Esophagus squamous epithelium (tissue), 5 donors: ENCODE measurements at places on chromosomes 6 and 20.

DNA sequence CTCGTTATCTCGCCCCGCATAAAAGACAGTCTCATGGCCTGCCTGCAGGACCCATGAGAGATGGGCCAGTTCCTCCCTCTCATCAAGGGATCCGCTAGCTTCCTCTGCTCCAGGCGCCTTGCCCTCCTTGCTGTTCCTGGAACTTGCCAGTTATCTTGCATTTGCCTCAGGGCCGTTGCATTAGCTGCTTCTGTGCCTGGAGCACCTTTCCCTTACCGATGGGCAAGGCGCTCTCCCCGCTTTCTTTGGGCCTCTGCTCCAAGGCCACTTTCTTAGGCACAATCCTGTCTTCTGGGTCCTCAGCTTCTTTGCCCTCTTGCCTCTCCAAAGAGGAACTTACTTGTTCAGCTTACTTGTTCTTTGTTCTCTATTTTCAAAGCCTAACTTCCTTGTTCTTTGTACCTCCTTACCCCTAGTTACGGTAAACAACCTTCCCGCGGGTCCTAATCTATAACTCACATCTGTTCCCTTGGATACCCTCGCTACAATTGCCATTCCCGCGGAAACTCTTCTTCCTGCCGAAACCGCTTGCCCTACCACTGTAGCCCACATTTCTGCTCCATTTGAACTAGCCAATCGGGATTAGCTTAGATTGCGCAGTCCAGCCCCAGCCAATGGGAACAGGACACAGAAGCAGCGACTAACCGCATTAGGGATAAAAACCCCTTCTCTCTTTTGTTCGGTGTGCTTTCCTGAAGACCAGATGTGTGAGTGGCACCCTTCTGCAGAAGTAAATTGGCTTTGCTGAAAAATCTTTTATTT, 887 bp upstream of the NSFL1C start:
- DNase-seq, result no peak

DNA sequence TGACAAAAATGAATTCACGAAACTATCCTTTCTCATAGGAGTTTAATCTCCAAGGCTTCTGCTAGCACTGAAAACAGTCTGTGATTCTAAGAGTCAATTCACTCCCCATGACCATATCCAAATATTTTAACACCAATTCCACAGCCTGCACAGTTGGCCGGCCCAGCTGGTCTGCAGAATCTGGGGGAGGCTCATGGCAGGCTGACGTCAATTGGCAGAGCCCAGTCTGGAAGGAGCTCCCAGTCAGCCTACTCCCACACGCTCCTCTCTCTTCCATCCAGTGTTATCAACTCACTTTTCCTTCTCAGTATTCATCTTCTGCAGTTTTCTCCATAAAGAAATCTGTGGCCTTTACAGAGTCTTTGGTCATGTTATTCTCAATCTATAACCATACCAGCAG, 111.0 kb downstream of the TBXT start:
- DNase-seq, result no peak

GRCh38 chr20:9588706-9589105, 74.3 kb downstream of the LAMP5 start:
- no peak for DNase-seq

DNA sequence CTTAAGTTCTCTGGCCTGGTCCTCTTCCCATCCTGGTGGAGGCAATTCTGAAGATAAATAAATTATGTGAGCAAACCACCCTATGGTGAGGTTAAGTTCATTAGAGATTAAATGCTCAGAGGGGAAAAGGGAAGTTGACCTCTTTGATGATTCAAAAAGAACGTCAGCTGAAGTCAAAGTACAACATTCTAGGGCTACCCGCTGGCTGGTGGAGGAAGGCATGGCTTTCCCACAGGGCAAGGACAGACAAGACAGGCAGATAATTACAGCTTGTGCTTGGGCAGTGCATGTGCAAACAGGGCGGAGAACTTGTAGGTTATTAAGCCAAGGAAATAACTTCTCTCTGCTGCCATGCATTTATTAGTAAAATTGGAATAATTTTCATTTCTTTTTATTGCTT, 91.0 kb upstream of the SLC24A3 start:
- DNase-seq, result no peak

- no peak for DNase-seq
Observed at GRCh38 chr6:31763619-31763940, 1.1 kb downstream of the SAPCD1 start.

DNA sequence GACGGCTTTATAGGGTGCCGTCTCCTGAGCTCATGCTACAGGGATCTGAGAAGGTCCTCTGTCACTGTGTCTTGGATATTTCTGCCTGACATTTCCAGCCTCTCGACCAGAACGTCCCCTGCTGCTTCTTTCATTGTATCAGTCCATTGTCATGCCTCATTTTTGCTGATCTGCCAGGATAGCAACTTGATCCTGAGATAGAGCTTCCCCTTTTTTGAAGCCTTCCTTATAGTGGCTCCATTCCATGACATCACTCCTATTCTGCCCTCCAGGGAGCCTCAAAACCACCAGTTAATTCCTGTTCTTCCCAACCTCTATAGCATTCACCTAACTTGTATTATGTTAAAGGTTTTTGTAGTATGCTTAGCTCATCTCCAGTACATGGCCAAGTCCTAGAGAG, 431.8 kb upstream of the NOX3 start:
- no peak for DNase-seq

GRCh38 chr6:43263314-43264178, 20.3 kb downstream of the TTBK1 start:
- DNase-seq, result peak; percentile 10

GRCh38 chr20:20524756-20525155, 156.9 kb downstream of the INSM1 start:
- no peak for DNase-seq

DNA sequence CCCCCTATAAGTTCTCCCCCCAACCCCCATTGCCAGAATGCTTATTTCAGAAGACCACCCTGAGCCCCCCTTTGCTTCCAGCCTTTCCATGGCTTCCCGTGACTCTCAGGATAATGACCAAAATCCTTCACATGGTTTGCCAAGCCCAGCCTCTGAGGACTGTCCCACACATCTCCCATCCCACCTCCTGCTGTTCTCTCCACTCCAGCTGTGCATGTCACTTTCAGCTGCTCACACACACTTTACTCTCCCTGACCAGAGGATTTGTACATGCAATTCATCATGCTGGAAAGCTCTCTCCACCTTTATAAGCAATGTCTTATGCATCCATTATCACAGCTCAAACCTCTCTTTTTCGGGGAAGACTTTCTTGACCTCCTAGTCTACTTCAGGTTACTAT, 164.2 kb downstream of the PRL start:
- no peak for DNase-seq

DNA sequence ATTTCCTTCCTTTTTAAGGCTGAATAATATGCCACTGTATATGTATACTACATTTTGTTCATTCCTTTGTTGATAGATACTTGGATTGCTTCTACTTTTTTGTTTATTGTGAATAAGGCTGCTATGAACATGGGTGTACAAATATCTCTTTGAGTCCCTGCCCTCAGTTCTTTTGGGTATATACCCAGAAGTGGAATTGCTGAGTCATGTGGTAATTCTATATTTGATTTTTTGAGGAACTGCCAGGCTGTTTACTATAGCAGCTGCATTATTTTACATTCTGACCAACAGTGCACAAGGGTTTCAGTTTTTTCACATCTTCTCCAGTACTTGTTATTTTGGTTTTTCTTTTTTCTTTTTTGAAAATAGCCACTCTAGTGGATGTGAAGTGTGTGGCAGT, 34.1 kb downstream of the CDS2 start:
- no peak for DNase-seq

GRCh38 chr6:42369568-42369967, 82.2 kb downstream of the TRERF1 start:
- no peak for DNase-seq

DNA sequence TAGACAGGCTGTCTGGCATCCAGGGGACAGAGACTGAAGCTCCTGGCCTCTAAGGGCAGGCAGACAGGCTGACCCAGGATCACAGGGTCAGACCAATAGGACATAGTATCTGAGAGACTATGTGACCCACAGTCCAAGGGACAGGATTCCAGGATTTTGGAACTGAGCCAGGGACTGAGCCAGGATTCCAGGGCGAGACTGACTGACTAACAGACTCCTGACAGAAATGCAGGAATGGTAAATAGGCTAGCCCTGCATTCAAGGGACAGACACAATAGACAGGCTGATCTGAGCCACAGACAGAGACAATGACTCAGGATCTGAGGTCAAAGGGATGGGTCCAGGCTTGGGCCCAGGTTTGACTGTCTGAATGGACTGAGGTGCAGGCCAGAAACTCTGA, 19.8 kb downstream of the XKR7 start:
- no peak for DNase-seq

GRCh38 chr6:44235269-44235668, 11.6 kb upstream of the HSP90AB1 start:
- no peak for DNase-seq

- no peak for DNase-seq
Observed at GRCh38 chr20:6583134-6583738, 184.2 kb upstream of the BMP2 start.

GRCh38 chr6:165599596-165600487, 63.2 kb downstream of the PDE10A start:
- DNase-seq, result no peak

- DNase-seq, result no peak
Observed at GRCh38 chr20:50491168-50491567, 19.0 kb upstream of the PTPN1 start.

GRCh38 chr6:2396846-2397630, 151.6 kb upstream of the GMDS start:
- DNase-seq, result no peak

DNA sequence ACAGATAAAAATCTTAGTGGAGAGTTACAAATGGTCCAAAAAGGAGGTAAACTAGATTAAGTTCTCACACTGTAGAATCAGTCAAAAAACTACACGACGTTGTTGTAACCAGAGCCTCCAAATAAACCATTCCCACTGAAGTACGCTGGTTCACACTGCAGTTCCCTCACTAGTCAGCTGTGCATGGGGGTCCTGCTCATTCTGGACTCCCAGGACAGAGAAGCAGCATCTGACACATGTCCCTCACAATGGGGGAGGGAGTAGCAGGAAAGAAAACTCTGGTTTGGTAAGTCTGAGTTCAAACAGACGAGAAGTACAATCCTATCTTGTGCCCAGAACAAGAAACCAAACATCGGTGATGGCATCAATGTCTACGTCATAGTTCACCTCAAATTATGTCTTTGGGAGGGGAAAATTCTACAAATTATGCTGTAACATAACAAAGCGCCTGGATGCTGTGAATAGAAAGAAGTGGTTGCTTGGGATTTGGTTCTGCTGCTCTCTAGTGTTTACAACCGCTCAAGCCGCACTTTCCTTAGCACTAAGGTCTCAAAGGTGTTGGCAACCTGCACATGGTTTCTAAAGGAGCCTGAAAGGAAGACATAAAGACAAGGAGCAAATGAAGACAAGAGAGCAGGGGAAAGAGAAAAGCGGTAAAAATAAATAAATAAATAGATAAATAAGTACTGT, 208.0 kb downstream of the GMDS start:
- DNase-seq, result no peak

DNA sequence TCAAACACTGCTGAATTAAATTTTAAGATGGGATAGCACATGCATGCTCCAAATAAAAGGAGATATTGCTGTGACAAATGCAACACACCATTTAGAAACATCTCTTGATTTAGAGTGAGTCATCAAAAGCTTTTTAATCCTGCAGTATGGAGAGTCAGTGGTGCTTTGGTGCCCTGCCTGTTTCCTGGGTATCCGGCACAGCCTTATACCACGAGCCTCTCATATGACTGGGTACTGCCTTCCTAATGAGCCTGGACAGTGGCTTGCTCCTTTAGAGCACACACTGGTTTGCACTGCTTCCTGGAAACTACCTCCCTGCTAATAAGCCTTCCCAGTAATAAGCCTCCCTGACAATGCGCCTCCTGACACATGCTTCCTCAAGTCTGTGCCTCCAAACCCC, 65.3 kb upstream of the KCNK16 start:
- DNase-seq, result no peak

DNA sequence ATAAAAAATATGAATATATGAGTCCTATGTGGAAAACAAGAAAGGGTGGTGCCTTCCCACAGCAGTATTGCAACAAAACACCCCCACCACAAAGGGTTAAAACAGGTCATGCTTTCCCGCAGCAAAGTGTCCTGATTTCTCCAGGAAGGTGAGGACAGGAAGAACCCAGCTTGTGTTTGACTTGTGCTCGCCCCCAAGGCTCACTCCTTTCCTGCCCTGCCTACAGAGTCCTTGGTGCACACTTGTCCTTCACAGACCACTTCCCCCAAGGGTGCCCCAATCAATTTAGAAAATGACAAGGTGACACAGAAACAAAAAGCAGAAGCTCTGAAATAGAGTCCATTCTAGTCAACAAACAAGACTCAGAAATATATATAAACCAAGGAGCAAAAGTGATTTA, 237.4 kb downstream of the PTPRK start:
- DNase-seq, result no peak

- DNase-seq, result no peak
Observed at GRCh38 chr20:19916531-19917485, 100.4 kb upstream of the NAA20 start.
